Activated T-cell treated with anti-CD3 and anti-CD28 coated beads for 48 hours (primary cell): ENCODE measurements at places on chromosomes 4 and X.

- DNase-seq, result no peak
These were observed 587 bp downstream of the CD99 start for GRCh38 chrX:2691543-2692220.

GRCh38 chr4:155819066-155819465 is 47.0 kb downstream of the ASIC5 start:
- no peak for DNase-seq

DNA sequence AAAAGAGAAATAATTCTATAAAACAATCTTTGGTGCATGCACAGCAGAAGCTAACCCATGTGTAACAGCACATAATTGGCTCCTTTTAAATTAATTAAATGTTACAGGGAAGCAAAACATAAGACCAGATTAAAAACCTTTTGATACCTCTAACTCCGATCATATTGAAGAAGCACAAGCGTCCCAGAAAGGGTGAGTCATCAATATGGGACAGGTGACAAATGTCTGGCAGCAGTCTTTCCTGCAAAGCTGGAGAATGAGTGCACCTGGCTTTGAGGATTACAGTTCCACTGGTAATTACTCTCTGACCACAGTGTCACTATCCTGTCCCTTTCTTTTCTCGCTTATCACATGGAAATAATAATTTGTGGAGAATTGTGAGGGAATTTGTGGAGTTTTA is 94.6 kb downstream of the FAM9B start:
- no peak for DNase-seq

DNA sequence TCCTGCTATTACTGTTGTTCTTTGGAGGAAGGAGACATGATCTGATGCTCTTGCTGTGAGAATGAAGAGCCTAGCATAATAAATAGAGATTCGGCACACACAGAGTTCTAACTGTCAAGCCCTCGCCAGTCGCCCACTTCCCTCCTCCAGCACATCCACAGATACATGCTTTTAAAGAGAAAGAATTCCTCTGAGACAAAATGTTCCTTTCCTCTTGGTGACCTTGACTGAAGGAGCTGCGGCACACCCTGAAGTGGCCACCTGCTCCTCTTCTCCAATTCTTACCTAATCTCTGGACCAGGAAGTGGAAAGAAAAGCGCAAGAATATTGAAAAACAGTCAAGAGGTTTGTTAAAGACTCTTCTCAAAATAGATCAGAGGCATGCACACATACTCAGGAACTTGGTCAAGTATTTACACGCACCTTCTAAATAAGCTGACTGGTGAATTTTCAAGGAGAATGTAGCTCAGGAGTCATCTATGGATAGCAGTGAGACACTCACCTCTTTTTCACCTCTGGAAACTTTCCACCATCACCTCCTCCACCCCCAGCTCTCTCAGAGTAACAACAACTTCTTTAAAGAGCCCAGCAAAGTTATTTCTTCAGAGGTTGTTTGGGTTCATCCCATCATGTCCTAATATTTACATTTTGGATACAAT is 95.4 kb downstream of the PARM1 start:
- DNase-seq, result no peak

DNA sequence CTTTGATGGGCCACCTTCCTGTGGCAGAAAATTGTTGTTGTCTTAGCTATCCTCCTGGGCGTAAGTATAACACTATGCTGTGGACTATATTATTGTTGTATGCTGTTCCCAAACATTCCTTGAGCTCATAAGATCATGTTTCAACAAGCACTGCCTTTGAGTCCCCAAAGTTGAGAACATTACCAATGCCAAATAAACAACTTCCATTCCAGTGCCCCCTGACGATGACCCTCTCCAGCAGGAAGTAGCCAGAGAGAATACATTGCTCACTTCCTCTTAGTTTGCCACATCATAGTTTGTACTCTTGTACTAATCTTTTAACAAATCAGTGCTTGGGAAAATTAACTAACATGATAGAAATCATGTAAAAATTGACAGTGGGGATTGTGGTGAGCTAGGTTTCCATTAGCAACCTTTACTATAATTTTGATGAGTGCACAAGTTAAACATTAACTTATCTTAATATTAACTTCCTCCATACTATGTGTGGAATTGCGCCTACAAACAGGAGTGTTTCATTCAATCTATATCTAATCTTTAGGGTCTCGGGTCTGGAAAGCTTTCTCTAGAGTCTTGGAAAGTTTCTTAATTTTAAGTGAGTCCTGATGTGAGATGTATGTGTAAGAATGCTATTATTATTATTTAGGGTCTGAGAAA is 20.3 kb upstream of the DHX15 start:
- DNase-seq, result no peak

DNA sequence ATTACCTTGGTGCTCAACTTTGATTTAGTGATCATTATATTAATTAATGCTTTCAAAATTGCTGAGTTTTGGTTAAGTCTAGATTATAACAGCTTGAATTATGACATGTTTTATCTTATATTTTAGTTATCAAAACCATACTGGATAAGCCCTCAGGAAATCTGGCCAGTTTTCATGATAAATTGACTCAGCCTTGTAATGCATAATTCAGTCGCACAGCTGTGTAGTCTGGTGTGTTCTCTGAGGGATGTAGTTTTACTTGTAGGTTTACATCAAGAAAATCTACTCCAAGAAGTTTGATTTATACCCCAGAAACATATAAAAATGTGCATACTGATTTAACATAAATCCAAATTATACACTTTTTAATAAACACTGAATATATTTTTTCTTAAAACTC is 477.5 kb downstream of the SPRY1 start:
- DNase-seq, result no peak

GRCh38 chrX:21781525-21781924 is 23.6 kb upstream of the SMPX start:
- no peak for DNase-seq

- no peak for DNase-seq
These were observed 39.3 kb downstream of the GASK1B start for GRCh38 chr4:158133551-158133950.

- no peak for DNase-seq
These were observed 1.2 kb upstream of the SLC2A9 start for GRCh38 chr4:10022346-10023049.

DNA sequence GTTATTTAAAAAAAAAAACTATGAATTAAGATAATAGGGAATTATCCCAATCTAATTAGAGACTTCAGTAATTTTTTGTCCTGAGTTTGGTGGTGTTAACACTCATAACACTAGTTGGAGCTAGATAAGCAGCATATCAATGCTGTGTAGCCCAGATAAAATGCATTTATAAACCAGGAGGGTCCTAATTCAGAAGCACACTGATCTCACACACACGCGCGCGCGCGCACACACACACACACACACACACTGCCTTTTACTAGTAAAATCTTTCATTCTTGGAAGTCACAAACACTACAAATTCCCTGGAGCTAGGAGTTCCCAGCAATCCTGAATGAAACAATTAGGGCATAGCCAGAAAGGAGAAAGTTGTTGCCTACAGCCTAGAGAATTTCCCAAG is 3.2 kb downstream of the UNC5C start:
- no peak for DNase-seq

- DNase-seq, result peak; percentile 21
These were observed at the start of gene FAAH2 for GRCh38 chrX:57286507-57287251. Gene FAAH2, plus strand, starts transcription at chrX:57286706. Its CDS starts 120 bp downstream, at chrX:57286826.

GRCh38 chr4:184787766-184788503 is 37.8 kb downstream of the ACSL1 start:
- no peak for DNase-seq

- DNase-seq, result no peak
These were observed 48.5 kb downstream of the APOOL start for GRCh38 chrX:85052205-85052604.

GRCh38 chr4:87075876-87076275 is 141.1 kb downstream of the AFF1 start:
- no peak for DNase-seq

- DNase-seq, result no peak
These were observed 6.6 kb upstream of the UTP3 start for GRCh38 chr4:70681704-70682103.

DNA sequence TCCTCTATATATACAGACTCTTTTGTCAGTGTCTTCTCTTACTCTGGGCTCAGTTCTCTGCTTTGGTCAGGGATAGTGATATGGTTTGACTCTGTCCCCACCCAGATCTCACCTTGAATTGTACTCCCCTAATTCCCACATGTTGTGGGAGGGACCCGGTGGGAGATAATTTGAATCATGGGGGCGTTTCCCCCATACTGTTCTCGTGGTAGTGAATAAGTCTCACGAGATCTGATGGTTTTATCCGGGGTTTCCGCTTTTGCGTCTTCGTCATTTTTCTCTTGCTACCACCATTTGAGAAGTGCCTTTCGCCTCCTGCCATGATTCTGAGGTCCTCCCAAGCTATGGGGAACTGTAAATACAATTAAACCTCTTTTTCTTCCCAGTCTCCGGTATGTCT is 144.4 kb downstream of the GLUD2 start:
- DNase-seq, result no peak

DNA sequence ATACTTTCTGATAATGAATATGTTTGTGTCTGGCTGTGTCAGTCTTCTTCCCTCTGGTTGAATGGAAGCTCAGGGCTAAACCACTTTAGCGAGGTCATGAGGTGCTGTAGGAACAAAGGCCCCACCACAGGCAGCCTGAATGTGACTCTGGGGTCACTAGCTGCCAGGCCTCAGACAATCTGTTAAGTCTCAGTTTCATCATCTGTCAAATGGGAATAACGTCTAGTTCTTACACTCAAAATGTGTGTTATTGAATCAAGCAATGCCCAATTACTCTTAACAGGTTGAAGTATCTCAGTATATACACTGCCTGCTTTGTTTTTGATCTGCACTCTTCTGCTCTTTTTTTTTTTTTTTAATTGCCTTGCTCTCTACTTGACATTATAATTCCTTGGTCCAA is 148.6 kb downstream of the STK32B start:
- no peak for DNase-seq

DNA sequence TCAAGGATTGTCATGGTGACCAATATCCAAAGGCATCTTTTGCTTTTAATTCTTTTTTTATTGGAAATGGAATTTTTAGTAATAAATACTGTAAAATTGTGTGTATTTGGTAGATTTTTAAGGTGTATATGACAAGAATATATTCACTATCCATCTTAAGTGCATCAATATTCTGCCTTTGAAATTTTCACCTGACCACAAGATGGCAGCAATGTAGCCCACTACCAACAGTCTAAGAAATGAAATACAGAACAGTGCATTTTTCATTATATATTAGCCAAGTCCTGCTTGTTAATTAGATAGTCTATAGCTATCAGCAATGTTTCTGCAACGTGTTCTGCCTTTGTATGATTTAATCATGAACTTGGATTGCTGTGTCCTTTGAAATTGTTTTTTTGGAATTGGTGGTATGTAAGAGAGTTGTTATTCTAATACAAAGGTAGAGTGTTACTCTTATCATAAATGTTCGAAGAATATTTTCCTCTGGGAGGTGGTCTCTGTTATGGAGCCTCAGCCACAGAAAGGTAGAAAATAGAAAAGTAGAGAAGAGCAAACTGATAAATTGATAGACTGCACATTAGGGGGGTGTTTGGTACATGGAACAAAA is 38.2 kb downstream of the HPGDS start:
- no peak for DNase-seq

DNA sequence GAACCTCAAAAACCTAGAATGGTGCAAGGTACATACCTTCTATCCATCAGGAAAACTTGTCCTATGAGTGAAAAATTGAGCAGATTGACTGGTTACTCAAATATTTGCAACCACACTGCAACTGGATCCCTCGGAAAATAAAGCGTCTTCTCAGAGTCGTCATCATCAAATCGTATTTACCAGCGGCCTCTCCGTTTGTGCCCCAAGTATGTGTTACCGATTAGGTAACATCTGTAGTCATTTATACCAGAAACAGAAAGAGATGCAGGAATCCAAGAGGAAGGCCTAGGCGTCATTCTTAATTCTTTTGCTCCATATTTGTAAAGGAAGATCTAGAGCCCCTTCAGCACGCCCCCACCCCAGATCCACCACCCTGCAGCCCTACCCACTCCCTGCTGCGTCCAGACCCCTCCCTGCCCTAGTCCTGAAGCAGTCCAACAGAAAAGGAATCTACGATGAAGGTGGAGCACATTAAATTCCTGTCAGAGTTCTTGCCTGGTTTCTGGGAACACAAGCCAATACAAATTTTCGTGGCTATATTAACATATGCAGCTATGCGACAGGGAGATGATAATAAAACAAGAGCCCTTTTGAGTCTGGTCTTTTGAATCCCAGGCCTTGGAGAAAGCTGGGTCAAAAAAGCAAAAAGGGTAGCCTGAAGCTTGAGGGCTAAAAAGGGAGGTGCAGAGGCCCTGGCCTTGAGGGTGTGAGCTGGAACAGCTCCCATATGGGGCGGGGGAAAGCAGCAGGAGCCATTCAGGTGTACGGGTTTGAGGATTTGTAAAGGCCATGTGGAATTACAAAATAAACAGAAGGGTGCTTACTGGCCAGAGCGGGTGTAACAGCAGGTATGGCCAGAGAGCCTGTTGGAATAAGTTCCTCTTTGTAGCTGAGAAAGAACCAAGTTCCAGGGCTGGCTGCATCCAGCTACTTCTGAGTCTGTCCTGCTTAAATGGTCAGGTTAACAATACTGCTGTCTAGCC is 77.0 kb downstream of the ZNF827 start:
- no peak for DNase-seq

GRCh38 chr4:151459375-151459774 is 50.4 kb downstream of the FHIP1A start:
- no peak for DNase-seq

GRCh38 chr4:28167411-28167810 is 1306.8 kb downstream of the STIM2 start:
- DNase-seq, result no peak

- no peak for DNase-seq
These were observed 1492.7 kb upstream of the IGFBP7 start for GRCh38 chr4:58602731-58603359.

DNA sequence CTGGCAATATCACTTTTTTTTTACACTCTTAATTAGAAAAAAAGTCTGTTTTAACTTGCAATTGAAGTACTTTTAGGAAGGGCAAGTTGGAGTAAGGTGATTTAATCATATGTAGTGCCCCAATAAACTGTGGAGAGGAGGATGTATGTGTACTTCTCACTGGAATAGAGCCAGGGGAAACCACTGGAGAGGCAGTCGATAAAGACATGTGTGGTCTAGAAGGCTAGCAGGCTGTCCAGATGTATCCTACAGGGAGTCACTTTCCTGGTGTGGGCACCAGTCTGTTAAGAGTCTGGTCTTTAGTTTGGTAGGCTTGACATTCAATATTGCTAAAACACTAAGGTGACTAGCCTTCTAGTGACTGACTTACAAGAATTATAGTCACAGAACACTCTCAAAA is 9.6 kb upstream of the SGMS2 start:
- no peak for DNase-seq

- DNase-seq, result no peak
These were observed 50.8 kb upstream of the STIM2 start for GRCh38 chr4:26809811-26810210.

DNA sequence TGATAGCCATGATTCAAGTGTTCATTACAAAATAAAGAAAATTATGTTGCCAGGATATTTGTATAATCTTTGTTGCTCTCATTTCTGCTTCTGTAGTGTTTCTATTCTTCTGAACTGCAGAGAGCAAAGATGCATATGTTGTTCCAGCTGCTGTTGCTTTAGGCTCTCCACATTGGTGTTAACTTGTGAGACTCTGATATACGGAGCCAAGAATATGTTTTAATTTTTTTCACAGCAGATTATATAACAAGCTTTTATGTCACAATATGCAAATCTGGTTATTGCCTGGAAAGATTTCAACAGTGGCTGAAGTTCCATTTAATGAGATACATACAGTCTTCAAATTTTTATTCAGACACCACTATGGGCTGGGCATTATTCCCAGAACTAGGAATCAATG is 655.0 kb downstream of the GRXCR1 start:
- no peak for DNase-seq

GRCh38 chrX:136354201-136354600 is 53.4 kb downstream of the ADGRG4 start:
- DNase-seq, result no peak

- DNase-seq, result no peak
These were observed 268.1 kb downstream of the FBXW7 start for GRCh38 chr4:152267811-152268210.
